NCI-H2081 treated with DMSO at 0.1 percent for 48 hours (cell line): ENCODE measurements at places on chromosomes 7 and 10.

DNA sequence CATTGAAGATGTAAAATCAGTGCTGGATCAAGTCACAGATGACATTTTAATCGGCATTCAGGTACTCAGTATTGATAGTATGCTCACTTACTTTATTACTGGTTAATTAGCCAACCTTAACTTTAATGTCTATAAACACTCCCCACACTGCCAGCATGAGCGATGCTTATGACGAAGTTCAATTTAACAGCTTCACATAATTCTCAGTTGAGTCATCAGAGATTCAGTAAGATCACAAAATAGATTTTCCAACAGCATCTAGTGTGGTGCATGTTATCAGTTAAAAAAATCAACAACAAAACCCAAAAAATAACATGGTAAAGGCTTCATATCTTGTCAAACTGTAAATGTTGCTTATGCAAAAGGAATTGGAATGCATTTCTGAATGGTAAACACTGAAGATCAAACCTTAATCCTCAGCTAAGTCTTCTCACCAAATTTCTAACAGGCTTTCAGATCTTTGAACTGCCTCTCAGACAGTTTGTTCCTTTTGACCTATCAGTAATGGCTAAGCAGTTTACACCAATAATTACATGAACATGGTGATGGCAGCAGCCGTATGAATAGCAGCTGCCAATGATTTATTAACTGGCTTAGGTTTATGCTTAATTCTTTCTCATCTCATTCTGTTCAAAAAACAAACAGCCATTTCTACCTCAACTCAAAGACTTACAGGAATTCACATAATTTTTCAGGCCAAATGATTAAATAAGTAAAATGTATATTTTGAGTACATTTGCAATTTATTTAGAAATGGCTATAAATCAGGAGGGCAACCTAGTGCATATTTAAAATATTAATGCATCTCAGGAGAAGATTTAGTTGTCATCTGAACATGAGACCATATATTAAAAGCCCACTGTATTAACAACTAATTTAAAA is 98.5 kb downstream of the CABCOCO1 start:
- no peak for DNase-seq

GRCh38 chr10:96718304-96718990 is 1.9 kb downstream of the PIK3AP1 start:
- no peak for DNase-seq

DNA sequence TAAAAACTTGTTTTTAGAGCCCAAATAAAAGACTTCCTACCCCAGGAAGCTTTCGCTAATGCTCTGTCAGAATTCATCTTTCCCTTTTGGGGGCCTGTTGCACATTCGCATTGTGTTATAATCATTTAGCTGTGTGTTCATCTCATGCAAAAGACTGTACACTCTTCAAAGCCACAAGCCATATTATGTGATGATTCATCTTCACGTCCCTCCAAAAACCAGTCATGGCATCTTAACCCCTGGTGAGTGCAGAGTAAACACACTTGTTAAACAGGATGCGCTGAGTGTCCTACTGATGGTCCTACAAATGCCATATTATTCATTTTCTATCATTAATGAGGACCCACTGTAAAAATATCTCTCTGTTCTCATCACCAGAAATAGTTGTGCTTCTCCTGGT is 235.4 kb downstream of the KIAA1217 start:
- no peak for DNase-seq

DNA sequence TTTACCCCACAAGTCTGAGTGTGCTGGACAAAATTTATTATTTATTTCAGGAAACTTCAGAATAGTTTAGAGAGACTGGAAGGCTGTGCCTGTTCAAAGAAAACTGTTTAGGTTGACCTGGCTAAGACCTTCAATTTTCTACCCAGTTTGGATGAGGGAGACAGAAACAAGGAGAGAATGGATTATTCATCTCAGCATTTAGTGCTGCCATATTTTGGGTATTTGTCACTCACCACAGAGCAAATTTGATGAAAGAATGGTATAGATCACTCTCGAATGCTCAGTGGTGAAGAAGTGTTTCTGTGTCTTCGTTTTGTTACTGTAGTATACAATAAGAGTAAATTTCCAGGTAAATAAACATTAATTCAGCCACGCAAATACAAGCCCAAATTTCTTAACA is 71.8 kb downstream of the SEMA3C start:
- no peak for DNase-seq

DNA sequence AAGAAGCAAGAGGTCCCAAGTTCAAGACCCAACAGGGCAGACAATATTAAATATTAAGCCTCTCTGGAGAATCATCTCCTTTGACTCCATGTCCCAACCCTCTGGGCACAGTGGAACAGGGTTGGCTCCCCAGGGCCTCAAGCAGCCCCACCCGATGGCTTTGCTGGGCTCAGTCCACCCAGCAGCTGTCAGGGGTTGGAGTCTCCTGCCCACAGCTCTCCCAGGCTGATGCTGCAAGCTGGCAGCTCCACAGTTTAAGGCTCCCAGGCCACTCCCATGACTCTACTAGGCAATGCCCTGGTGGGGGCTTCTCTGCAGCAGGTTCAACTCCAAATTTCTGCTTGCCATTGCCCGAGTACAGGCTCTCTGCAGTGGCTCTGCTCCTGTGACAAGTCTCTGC is 55.1 kb downstream of the LARP4B start:
- DNase-seq, result no peak

GRCh38 chr7:105015390-105015965 is 1.5 kb downstream of the KMT2E start:
- no peak for DNase-seq

- no peak for DNase-seq
Observed at GRCh38 chr10:91381257-91381891, 28.8 kb upstream of the HECTD2 start.

- DNase-seq, result no peak
Observed at GRCh38 chr7:44156453-44157010, 15.4 kb upstream of the MYL7 start.

GRCh38 chr10:29760138-29760900 is 125.5 kb upstream of the SVIL start:
- DNase-seq, result no peak
